ENCODE measurements at places on chromosomes 11 and 22. TPM values are rescaled to one million over a fixed set of nuclear protein-coding genes. Genes with fewer than 3 reads are reported as not detected.

GRCh38 chr11:2380807-2381350, 3.8 kb downstream of the CD81 start:
- DNase-seq: no peak

P2RX6 gene
- 10.6 TPM for polyA plus RNA-seq

DNA sequence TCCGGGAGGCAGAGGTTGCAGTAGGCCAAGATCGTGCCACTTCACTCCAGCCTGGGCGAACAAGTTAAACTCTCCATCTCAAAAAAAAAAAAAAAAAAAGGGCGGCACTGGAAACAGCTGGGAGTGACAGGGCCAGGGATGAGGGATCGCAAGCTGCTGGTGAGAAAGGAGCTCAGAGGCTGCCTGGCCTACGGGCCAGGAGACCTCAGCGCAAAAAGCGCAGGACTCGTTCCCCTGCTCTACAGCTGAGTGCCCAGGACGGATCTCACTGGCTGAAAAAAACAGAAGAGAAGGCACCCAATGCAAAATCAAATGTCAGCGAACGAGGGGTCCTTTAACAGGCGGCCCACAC, 650 bp upstream of the NUP50 start:
- DNase-seq: peak; percentile 34

GRCh38 chr11:86523738-86524619, 148.4 kb downstream of the ME3 start:
- no peak for DNase-seq

OR5P2 gene
- not detected for polyA plus RNA-seq

MUC5AC gene
- polyA plus RNA-seq: not detected

KCNJ1 gene
- 0.48 TPM for polyA plus RNA-seq

GRCh38 chr11:118911880-118912741, 13.6 kb downstream of the BCL9L start:
- no peak for DNase-seq

- DNase-seq: peak; percentile 82
Measured at GRCh38 chr11:95459291-95460042, 228.5 kb upstream of the SESN3 start.

GRCh38 chr11:59076876-59077571, 9.1 kb upstream of the GLYATL1B start:
- DNase-seq: no peak

- DNase-seq: no peak
Measured at GRCh38 chr11:69948256-69949141, 129.3 kb upstream of the FGF3 start.

- DNase-seq: no peak
Measured at GRCh38 chr22:42560781-42561180, 7.0 kb downstream of the SERHL2 start.

DNA sequence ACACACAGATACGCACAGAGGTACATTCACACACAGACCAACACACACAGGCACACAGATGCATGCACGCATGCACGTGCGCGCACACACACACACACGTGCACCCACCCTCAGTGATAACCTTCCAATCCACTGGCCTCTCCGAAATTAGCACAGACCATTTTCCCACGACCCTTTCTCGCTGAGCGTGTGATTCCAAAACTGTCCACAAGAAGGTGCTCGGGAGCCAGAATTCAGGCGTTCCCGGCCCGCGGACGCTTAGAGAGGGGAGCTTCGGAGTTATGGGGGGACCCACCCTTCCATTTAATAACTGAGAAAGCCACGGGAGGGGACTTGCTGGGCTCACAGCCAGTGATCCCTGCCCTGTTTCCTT, 33.8 kb upstream of the SLC35C1 start:
- DNase-seq: peak; percentile 69

DNA sequence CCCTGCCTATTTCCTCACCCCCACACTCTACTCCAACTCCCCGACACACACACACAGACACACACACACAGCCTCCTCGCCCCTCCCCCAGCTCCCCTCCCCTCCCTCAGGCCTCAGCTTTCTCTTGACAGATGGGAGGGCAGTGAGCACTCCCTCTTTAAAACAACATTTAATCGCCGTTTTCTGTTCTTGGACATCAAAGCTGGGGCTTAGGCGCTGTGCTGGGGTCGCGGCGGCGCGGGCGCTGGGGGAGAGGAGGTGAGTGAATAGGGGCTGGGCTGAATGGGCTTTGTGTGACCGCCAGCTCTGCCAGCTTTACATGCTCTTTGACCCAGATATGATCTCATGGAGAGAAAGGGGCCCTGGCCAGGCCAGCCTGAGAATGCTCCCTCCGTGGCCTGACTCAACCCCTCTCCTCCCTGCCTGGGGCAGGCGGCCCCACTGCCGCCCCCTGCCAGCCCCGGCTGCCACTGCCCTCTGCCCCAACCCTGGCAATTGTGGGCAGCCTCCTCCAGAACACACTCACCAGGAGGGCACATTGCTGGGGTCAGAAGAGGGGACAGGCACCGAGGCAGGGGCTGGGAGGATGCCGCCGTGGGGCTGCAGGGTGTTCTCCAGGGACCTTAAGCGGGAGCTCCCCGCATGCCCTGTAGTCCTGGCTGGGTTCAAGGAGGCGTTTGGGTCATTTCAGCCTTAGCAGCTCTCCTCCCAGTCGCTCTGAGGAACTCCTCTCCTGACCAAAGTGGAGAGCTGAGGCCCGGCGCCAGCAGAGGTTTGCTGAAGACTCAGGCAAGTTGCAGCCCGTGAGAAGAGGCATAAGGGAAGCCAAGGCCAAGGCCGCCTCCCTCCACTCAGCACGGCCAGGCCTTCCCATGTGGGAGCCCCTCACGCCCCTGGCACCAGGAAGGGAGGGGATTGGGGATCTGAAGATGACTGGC, 38.3 kb upstream of the NNMT start:
- no peak for DNase-seq

JAM3 gene
- polyA plus RNA-seq: 116 TPM

KRTAP5-1 gene
- 1.4 TPM for polyA plus RNA-seq

GRCh38 chr22:45450101-45450785, 36.8 kb downstream of the RIBC2 start:
- DNase-seq: no peak

INSC gene
- not detected for polyA plus RNA-seq

- peak; percentile 8 for DNase-seq
Measured at GRCh38 chr11:126702987-126703386, 297.6 kb downstream of the KIRREL3 start.

GRCh38 chr11:128405112-128405511, 182.2 kb downstream of the ETS1 start:
- no peak for DNase-seq

- DNase-seq: no peak
Measured at GRCh38 chr11:109040303-109040702, 375.4 kb downstream of the DDX10 start.

HTATIP2 gene
- polyA plus RNA-seq: 3.3 TPM

- DNase-seq: peak; percentile 92
Measured at GRCh38 chr11:62553080-62553838, 6.7 kb upstream of the AHNAK start.

- no peak for DNase-seq
Measured at GRCh38 chr11:119322921-119323531, 6.1 kb upstream of the MCAM start.

TMEM25 gene
- polyA plus RNA-seq: 16.8 TPM

GRCh38 chr11:126519764-126520734, 164.6 kb downstream of the ST3GAL4 start:
- peak; percentile 65 for DNase-seq

DNA sequence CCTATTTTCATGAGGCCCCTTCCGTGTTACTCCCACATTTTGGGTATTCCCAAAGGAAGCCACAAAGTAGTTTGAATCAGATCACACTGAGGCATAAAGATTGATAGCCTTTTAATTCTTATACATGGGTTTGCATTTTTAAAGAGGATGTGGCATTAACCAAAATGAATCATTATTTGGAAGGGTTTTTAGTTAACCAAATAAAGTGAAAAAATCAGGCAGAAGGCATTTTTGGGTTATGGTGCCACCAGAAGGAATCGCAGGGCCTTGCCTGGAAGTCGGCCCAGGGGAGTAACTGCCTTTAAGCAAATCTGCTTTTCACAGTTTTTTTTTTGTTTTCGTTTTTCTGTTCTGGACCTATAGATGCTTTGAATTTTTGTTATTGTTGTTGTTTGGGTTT, 55.4 kb downstream of the HSD17B12 start:
- no peak for DNase-seq

FAM118B gene
- 21.8 TPM for polyA plus RNA-seq

DNA sequence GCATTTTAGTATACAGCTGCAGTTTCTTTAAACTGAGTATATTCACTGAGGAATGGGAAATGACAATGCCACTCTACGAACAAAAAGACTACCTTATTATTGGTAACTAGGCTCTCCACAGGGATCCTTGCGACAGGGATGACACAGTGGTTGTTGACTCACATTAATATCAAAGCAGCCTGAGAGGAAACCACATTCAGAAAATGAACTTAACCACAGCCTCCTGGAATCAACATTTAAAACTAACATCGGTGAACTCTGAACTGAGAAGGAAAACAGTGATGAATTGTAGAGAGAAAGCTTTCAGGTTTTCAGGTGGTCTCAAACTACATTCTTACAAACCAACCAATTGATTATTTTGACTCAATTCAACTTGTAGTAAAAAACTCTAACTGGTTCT, 90.3 kb upstream of the MTMR2 start:
- DNase-seq: no peak

OR5A2 gene
- 0.03 TPM for polyA plus RNA-seq

ZNF215 gene
- polyA plus RNA-seq: 1.2 TPM

DNA sequence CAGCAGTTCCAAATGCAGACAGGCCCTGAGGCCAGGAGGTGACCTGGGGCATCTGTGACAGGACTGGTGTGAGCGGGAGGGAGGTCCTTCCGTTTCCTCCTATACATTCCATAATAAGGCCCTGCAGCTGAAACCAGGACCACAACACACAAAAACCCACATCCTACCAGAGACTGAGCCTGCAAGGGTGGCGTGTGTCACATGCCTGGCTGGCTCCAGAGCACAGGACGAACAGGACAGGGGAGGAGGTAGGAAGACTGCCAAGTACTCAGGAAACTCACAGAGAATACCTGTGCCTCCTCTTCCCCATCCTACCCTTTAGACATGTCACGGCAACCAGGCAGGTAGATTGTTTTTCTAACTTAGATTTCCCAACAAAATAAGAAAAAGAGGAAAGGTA, 103.9 kb downstream of the ARL14EP start:
- no peak for DNase-seq

GRCh38 chr22:26608129-26608528, 9.7 kb downstream of the CRYBB1 start:
- no peak for DNase-seq

- peak; percentile 43 for DNase-seq
Measured at GRCh38 chr11:105609832-105610781, at the start of gene GRIA4. Gene GRIA4 (plus strand): TSS chr11:105610073. CDS start chr11:105610998, 925 bp downstream.

PATE2 gene
- 0.15 TPM for polyA plus RNA-seq

GGTLC3 gene
- not detected for polyA plus RNA-seq

DNA sequence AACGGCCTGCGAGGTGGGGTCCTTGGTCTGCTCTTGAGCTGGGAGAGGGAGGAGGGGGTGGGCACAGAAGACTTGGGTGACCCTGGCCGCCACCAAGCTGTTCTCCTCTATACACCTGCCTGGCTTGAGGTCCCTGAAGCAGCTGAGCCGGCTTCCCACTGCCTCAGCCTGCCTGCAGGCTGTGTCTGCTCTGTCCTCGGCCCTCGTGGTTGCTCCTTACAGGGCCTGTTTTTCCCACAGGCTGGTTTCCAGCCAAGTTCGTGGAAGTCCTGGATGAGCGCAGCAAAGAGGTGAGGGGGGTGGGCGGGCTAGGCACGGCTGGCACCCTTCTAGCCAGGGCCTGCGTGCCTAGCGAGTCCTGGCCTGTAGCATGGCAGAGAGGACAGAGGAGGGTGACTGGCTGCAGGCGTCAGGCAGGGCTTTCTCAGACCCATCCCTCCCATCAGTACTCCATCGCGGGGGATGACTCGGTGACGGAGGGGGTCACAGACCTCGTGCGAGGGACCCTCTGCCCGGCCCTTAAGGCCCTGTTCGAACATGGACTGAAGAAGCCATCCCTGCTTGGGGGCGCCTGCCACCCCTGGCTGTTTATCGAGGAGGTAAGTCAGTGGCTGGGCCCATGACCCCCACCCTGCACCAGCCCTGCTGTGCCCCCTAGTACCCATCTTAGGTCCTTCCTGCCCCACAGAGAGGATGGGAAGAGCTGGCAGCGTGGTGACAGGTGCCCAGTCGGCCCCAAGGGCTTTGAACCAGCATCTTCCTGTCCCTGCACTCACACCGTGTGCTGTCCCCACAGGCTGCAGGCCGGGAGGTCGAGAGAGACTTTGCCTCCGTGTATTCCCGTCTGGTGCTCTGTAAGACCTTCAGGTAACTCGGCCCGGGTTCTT, 37.7 kb downstream of the SGSM3 start:
- no peak for DNase-seq

C11orf16 gene
- polyA plus RNA-seq: not detected

HBB gene
- 1,375 TPM for polyA plus RNA-seq

HORMAD2 gene
- polyA plus RNA-seq: not detected

CSF2RB gene
- polyA plus RNA-seq: 9.3 TPM

DNA sequence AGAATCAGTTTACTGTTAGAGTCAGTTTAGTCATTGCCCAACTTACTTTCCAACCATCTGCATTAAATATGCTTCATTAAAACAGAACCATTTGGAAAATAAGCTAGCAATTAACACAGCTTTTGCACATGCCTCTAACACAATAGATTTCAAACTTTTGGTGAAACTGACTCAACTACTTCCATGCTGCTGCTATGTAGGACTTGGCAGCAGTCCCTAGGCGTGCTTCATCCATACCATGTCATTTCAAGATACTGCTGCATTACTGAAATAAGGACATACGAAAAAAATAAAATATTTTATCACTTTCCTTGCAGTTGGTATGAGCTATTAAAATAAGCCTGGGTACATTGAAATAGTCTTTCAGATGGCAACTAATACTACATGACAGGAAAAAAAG, 65.5 kb upstream of the SOX6 start:
- no peak for DNase-seq

- no peak for DNase-seq
Measured at GRCh38 chr11:110431674-110432073, 1.9 kb downstream of the FDX1 start.

OR6T1 gene
- not detected for polyA plus RNA-seq

- no peak for DNase-seq
Measured at GRCh38 chr11:2207773-2208621, 36.4 kb upstream of the TH start.

DNA sequence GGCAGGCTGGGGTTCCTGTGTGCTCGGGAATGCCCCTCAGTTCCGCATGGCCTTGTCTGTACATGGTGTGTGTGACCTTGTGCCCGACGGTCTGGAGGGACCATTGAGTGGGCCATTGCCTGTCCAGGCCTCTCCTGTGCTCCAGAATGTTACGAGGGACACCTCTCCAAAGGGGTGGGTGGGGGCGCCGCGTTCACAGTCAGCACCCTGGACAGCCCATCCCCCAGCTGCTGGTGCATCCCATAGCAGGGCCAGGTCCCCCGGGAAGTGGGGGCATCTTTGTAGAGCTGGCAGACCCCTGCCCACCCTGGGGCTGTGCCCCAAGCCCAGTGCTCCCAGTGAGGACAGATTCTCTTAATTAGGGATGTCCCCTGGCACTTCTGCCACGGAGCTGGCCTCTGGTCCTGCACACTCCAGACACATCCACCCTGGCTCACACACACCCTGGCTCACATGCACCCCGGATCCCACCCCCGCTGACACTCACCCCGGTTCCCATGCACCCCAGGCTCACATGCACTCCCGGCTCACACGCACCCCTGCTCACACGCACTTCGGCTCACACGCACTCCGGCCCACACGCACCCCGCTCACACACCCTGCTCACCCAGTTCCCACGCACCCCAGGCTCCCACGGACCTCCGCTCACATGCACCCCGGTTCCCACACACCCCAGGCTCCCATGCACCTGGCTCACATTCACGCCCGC, 15.6 kb downstream of the TSPAN4 start:
- no peak for DNase-seq

GRCh38 chr11:27672836-27673464, 27.3 kb downstream of the BDNF start:
- DNase-seq: no peak

PITPNB gene
- polyA plus RNA-seq: 40.6 TPM

Measured in muscle of arm (tissue), 14 donors.